ENCODE measurements at places on chromosomes 13 and 19.

- peak; percentile 34 for DNase-seq
These were observed 155.5 kb downstream of the TBC1D4 start for GRCh38 chr13:75326173-75327134.

DNA sequence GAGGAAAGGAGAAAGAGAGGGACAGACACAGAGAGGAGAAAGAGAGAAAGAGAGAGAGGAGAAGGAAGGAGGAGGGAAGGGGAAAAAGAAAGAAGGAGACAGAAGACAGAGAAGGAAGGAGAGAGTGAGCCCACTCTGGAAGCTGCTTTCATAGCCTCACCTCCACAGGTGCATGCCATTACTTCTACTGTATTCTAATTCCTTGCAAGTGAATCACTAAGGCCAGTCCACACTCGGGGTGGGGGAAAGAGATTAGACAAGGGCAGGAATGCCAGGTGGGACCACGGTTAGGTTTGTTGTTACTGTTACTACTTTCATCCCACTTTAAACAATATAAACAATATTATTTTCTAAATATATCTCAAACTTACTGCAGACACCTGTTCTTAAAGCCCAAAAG lies 684.5 kb upstream of the ARGLU1 start:
- DNase-seq, result no peak

DNA sequence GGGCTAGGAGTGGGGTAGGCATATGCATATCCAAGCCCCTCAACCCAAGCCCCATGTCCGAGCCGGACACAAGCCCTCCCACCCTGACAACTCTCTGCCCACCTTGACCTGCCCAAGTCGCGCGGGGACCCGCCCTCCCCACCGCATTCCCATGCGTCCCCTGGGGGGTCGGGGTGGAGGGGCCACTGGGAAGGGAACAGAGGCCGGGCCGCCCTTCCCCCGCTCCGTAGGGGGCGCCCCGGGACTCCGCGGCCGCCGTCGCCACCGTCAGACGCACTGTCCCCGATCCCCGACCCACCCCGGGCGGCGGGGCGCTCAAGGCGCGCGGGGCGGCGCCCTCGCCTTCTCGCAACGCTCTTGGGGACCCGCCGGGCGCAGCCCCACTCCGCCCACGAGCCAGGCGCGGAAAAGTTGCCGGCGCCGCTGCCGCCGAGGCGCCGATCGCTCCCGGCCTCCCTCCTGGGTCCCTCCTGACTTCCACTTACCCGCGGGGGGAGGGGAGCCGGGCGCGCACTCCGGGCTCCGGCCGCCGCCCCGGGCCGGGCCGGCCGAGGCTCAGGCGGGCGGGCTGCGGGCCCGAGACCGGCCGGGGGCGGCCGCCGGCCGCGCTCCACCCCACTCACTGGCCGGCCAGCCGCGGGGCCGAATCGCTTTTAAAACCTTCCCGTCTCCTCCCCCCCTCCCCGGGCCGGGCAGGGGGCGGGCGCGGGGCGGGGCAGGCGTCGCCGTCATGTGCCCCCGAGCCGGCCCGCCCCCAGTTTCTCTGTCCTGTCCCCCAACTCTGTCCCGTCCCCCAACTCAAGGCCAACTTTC lies 34.4 kb upstream of the NANOS3 start:
- peak; percentile 59 for DNase-seq

DNA sequence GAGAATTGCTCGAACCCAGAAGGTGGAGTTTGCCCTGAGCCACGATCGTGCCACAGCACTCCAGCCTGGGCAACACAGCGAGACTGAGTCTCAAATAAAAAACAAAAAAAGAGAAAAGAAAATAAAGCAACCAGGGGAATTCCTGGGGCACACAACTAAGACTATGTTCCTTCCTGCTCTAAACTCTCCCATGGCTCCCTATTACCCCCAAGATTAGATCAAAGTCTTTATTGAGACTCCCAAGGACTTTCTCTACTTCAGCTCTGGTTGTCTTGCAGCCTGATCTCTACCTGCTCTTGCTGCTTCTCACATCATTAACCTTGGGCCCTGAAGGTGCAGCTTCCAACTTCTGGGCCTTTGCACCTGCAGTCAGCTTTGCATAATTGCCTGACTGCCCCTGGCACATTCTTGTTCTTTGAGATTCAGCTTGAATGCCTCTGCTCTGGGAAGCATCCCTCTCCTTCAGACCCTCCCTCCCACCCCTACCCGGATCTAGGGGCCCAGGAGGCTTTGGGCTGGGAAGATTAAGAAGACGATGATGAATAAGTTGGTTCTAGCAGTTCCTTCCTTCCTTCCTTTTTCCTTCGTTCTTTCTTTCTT lies 16.8 kb upstream of the CERS4 start:
- DNase-seq, result no peak

GRCh38 chr13:111177081-111177711 lies 62.1 kb downstream of the ARHGEF7 start:
- no peak for DNase-seq

- no peak for DNase-seq
These were observed 228.1 kb downstream of the FGF9 start for GRCh38 chr13:21898945-21899344.

DNA sequence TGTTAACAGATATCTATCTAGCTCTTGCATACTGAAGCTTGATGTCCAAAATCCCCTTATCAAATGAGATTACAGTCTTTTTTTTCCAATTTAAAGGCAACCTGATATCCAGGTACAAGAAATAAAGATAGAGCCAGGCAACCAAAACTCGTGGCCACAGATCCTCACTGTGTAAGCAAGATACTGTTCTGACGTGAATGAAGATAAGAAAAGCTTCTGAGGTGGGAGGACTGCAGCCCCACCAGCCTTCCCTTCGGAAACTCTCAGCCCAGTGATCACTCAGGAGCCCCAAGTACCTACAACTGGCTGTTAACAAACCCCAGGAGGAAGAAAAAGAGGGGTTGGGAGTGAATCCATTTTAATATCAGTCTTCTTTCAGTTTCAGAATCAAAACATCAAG lies 191.6 kb downstream of the EFNB2 start:
- no peak for DNase-seq

DNA sequence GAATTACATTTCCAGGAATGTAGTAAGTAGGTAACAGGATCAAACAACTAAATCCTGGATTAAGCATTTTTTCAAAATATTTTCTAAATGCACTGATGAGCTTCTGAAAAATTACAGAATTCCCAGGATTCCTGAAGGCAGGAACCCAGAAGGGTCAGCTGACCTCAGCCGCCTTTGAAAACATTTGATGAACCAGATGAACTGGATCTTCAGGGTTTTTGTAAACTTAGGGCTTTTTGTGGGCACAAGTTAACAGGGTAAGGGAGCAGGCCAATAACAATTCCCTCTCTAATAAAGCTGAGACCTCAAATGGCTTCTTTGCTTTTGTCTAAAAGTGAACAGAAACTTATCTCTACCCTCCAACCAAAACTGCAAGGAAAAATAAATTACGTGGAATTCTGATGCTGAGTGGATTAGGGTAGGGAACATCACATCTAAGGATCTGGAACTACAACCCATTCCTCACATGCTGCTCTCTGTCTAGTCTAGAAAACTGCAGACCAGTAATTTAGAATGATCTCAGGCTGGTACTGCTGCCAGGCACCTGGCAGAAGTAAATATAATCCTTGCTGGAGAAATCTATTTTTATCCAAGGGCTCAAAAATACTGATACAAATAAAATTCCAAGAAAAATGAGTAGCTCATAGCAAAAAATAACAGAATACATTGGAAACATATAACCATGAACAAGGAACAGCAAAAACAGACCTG lies 48.2 kb upstream of the N4BP2L1 start:
- DNase-seq, result no peak

DNA sequence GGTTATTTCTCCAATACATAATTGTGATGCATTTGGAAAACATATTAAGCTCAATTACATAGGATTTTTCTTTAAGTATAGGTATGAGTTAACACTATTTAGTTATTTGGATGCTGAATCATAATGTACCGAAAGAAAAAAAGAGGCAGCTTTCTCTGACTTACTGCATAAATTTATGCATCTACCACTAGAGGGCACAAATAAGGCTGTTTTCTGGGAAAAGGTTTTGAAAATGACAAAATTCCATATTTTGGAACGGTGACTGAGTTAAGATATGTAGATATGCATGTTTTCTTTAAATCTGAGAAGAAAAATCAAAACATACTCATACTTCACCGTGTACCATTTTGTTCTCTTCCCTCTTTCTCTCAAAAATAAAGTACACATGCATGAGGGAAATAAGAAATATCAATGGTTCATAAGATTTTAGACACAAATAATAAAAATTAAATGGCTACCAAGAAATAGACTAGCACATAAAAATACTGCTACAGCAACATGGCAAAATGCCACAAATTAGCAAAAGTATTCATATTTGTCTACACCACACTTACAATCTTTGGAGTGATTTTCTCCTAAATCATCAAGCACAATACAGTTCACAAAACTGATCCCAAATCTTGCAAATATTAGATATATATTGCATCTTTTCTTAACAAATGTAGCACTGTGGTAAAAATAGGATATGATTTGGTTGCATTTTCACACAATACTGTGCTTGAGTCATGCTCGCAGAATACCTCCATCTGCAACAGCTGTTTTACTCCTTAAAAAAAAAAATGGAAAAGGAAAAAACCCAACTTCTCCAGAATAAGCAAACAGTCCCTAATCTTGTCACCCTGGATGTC lies 260.0 kb downstream of the FGF14 start:
- DNase-seq, result peak; percentile 2
